Left forelimb (tissue), 1 donor: ENCODE measurements at places on chromosomes 1 and 21.
A peak's percentile ranks its signal among the peaks of the same experiment; 100 is the strongest.

- DNase-seq, result no peak
These were observed 7.2 kb upstream of the MMP23B start for GRCh38 chr1:1624443-1625403.

- DNase-seq, result peak; percentile 76
These were observed 40.4 kb downstream of the CASZ1 start for GRCh38 chr1:10755970-10756521.

- peak; percentile 80 for DNase-seq
These were observed 719 bp downstream of the MFAP2 start for GRCh38 chr1:16979475-16980327.

DNA sequence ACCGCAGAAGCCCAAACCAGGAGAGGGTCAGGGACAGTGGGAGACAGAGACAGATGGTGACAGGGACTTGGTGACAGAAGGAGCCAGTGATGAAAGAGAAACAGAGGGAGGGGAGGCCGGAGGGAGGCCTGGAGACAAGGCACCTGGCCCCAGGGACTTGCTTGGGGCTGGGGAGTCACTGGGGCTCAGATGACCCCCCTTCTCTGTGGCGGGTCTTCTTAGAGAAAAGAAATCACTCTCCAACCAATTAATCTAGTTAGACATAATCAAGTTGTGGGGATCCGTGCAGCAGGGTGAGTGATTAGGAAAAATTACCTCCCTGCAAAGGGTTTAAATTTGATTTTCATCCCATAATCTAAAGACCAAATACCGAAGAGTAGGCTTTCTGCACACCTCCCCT, 519.8 kb downstream of the PTPRU start:
- no peak for DNase-seq

DNA sequence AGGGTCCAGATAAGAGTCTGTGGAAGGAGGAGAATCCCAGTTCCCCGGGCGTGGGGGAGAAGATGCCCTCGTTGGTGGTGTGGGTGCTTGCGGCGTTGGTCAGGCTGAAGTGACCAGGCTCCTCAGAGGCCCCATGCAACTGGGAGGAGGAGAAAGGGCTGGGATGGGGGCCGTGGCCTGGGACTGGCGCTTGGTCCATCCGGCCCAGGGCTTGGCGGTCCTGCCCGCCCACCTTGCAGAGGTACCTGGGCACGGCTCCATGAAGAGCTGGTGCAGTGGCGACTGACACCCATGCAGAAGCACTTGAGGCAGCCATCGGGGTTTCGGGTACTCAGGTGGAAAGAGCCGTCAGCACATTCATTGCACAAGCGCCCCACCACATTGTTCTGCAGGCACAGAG, 60.8 kb downstream of the HSPG2 start:
- no peak for DNase-seq
